Diencephalon (tissue), 1 donor: ENCODE measurements at places on chromosomes 2 and 18. TPM values are rescaled to one million over a fixed set of nuclear protein-coding genes. Genes with fewer than 3 reads are reported as not detected.

Gene LIMS1
- 20.8 TPM for total RNA-seq

Gene SPATA3
- not detected for total RNA-seq

Gene PAX3
- total RNA-seq, result 0.69 TPM

Gene NOP58
- 57.9 TPM for total RNA-seq

Gene TEKT4
- 2.5 TPM for total RNA-seq

Gene TRAPPC12
- 72.7 TPM for total RNA-seq

Gene ATP6V1C2
- total RNA-seq, result 0.23 TPM

Gene ANKRD29
- 11.3 TPM for total RNA-seq

Gene SLC14A1
- 5.1 TPM for total RNA-seq

Gene PLEK
- total RNA-seq, result 3.7 TPM

Gene DOK6
- total RNA-seq, result 80.7 TPM

Gene UCN
- 0.92 TPM for total RNA-seq

Gene DSG1
- total RNA-seq, result 0.23 TPM

Gene UGT1A7
- total RNA-seq, result not detected

Gene OTOF
- 4.6 TPM for total RNA-seq

Gene GALR1
- 7.8 TPM for total RNA-seq

Gene NAT8
- total RNA-seq, result not detected

Gene GRHL1
- total RNA-seq, result 10.6 TPM

Gene EPB41L3
- total RNA-seq, result 114 TPM
